Activated CD8-positive, alpha-beta memory T cell treated with anti-CD3 and anti-CD28 coated beads, Interleukin-2, amount 10 ng/mL, durations not matched to agents 7 days and 5 days (primary cell): ENCODE measurements at places on chromosomes 13 and 19.

- DNase-seq = no peak
These were observed 778.7 kb upstream of the PCDH20 start for GRCh38 chr13:62194371-62194770.

- no peak for DNase-seq
These were observed 300.7 kb upstream of the MIR17HG start for GRCh38 chr13:91046715-91047327.

DNA sequence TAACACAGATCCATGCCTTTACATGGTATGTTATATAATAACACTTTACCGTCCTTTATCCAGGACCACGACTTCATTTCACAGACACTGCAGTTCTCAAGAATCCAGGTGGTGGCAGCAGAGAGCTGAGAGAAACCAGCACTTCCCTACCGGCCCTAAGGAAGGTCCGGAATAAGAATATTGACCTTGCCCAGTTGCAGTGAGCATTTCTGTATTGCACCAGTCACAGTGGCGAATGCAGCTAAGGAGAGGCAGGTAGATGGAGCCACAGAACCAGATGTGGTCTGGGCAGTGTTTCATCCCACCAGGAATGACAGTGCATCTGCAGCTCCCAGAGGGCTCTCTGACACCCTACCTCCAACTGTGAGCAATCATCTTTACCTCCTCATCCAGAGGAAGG, 44.6 kb downstream of the ZNF787 start:
- DNase-seq = peak; percentile 51

- no peak for DNase-seq
These were observed 8.3 kb upstream of the ZNF653 start for GRCh38 chr19:11513946-11514345.

- DNase-seq = no peak
These were observed 3.5 kb upstream of the ATF5 start for GRCh38 chr19:49925486-49925885.
